Activated T-cell treated with anti-CD3 and anti-CD28 coated beads, Interleukin-2, amount 50 U/mL, for 72 hours (primary cell): ENCODE measurements at places on chromosomes 12 and 14. TPM values are rescaled to one million over a fixed set of nuclear protein-coding genes. Genes with fewer than 3 reads are reported as not detected.
A peak's percentile ranks its signal among the peaks of the same experiment; 100 is the strongest.

GRCh38 chr12:131643631-131644452 lies 67.0 kb upstream of the SFSWAP start:
- H3K4me3 ChIP-seq, result no peak overlapping the region

Gene RNU4-1
- 2,627 TPM for total RNA-seq

GRCh38 chr12:102811110-102811737 lies 105.8 kb downstream of the PAH start:
- H3K4me1 ChIP-seq, result no peaks in the 10 kb centered on the region
- DNase-seq, result peak; percentile 24
- H3K27ac ChIP-seq, result no peak overlapping the region
- peaks cover 8% of the 10 kb centered on the region for H3K27me3 ChIP-seq
- H3K4me3 ChIP-seq, result no peak overlapping the region

DNA sequence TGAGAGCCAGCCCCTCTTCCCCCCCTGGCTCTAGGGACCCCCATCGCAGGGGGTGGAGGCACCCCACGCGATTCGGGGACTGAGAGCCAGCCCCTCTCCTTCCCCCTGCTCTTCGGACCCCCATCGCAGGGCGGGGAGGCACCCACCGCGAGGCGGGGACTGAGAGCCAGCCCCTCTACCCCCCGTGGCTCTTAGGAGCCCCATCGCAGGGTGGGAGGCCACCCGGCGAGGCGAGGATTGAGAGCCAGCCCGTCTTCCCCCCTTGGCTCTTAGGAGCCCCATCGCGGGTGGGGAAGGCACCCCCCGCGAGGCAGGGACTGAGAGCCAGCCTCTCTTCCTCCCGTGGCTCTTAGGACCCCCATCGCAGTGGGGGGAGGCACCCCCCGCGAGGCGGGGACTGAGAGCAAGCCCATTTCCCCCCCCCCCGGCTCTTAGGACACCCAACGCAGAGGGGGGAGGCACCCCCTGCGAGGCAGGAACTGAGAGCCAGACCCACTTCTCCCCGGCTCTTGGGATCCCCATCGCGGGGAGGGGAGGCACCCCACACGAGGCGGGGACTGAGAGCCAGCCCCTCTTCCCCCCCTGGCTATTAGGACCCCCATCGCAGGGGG lies 45.6 kb downstream of the DDX11 start:
- no peaks in the 10 kb centered on the region for H3K27me3 ChIP-seq
- H3K27ac ChIP-seq, result no peak overlapping the region
- H3K36me3 ChIP-seq, result no peaks in the 10 kb centered on the region
- peaks cover 6% of the 10 kb centered on the region for H3K4me1 ChIP-seq
- no peak for DNase-seq
